ENCODE measurements at places on chromosomes 1 and 21.

- DNase-seq: no peak
These were observed 5.0 kb downstream of the MLLT11 start for GRCh38 chr1:151065089-151065645.

DNA sequence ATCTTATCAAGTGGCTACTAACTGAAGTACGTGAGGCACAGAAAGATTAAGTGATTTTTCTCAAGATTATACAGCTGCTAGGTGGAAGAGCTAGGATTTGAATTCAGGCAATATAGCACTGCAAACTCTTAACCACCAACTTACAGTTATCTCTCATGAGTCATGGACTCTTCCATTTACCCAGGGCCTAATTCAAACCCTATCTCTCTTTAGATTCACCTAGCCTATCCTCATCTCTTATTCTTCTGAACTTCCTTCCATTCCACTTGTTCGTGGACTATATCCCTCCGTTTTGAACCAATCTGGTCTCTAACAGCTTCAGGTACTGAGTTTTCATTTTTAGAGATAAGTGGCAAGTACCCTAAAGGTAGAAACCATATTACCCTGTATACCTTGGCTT, 92.8 kb upstream of the DMRTA2 start:
- DNase-seq: no peak

DNA sequence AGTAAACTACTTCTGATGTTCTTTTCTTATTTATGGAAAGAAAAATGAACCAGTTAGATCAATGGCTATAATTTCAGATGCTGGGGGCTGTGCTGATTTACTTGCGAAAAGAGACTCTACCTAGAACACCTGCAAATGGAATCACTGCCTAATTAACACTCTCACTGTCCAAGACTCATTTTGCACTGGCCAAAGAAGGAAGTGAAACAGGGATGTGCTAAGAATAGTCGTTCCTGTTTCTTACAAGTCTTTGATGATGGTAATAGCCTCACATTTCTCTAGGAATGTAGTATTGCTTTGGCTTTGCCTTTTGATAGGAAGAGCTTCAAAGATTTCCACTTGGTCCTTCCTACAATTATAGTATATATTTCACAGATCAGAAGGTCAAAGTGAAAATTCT, 12.7 kb upstream of the TSNAX start:
- DNase-seq: no peak

DNA sequence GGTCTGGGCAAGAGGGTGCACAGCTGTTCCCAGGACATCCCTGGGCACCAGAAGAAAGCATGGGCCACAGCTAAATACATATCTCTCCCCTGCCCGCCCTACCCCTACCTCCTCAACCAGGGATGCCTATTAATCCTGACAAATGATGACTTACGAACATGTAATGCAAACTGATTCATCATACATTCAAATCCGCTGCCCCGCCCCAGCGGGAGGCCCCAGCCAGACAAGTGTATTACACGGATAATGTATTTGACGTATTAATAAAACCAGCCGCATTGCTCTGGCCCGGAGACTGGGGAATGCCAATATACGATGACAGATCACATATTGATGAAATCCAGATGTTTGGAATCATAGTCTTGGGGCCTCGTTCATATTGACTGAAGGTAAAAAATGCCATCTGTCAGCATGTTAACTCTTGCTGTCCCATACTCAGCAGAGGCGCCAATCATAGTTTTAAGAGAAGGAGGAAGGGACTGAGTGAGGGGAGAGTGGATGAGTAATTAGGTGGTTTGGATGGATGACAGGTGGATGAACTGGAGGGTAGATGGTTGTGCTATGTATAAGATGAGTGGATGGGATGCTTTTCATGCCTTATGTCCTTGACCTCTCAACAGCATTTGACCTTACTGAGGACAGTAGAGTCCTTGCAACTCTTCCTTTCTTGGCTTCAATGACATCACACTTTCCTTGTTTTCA, 68.2 kb downstream of the TMEM53 start:
- DNase-seq: no peak

- no peak for DNase-seq
These were observed 26.6 kb downstream of the ATF6 start for GRCh38 chr1:161792740-161793139.

DNA sequence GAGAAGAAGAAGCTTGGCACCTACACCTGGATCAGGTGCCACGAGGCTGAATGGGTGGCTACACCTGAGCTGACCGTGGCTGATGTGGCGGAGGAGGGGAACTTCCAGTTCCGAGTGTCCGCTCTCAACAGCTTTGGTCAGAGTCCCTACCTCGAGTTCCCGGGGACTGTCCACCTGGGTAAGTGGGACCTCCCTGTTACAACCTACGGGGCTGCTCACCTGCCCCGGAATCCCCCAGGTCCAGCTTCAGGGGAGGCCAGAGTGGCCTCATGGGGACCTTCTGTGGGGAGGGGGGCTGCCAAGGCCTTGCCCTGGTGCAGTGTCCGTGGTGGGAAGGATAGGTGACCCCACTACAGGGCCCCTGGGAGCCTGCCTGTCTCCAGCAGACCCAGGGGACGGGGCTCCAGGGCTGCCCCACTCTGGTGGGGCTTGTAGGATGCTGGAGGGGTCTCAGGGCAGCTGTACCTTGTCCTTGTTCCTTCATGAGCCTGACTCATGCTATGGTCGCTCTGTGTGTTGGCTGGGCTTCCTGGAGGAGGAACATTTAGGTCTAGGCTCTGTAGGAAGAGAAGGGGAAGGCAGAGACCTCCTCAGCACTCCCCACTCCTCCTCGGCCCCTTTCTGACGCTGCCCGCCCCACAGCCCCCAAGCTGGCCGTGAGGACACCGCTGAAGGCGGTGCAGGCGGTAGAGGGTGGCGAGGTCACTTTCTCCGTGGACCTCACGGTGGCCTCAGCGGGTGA, 7.2 kb downstream of the OBSCN start:
- no peak for DNase-seq

GRCh38 chr1:156104065-156104810, 10.3 kb upstream of the LMNA start:
- DNase-seq: peak; percentile 93

GRCh38 chr1:229108598-229109201, 162.2 kb upstream of the RAB4A start:
- DNase-seq: no peak

DNA sequence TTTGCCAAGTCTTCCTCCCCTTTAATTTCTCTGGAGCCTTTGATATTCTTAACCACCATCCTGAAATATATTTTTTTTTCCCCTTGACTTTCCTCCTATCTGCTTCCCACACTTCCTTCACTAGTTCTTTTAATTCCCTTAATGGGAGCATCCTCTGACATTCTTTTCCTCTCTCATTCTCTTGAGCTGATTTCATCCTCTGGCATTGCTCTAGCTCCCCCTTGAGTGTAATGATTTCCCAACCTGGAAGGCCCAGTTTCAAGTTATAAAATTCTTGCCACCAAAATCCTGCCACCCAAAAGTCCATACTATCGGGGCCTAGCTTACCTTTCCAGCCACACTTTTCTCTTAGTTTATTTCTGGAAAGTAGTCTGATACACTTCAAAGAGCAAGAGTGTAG, 39.5 kb upstream of the UBE2U start:
- DNase-seq: no peak

DNA sequence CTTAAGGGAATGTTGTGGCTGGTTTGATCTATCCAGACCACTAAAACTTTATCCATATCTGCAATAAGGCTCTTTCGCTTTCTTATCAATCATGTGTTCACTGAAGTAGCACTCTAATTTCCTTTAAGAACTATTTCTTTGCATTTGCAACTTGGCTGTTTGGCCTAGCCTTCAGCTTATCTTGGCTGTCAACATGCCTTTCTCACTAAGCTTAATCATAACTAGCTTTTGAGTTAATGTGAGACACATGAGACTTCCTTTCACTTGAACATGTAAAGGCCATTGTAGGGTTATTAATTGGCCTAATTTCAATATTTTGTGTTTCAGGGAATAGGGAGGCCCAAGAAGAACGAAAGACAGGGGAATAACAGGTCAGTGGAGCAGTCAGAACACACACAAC, 124.7 kb downstream of the TNFSF18 start:
- DNase-seq: no peak

DNA sequence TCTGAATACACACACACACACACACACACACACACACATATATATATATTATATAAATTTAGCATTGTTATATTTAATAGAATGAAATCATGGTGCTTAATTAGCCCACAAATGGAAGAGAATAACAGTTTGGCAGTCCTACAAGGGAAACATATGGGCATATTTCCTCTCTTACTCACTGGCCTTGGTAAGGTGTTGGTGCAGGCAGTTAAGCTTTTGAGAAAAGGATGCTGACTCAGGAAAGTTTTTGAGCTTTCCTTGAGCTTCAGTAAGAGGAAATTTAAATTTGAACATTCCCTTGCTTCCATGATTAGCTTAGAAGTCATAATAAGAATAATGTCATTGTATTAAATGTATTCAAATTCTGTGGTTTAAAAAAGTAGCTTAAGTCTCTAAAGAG, 37.0 kb upstream of the B3GALT5 start:
- no peak for DNase-seq
